CD4-positive, alpha-beta T cell treated with Interleukin-1 beta for 1 hour (primary cell): ENCODE measurements at places on chromosomes 1 and 21.

- no peak for DNase-seq
These were observed 721.3 kb upstream of the NCAM2 start for GRCh38 chr21:20276954-20277353.

DNA sequence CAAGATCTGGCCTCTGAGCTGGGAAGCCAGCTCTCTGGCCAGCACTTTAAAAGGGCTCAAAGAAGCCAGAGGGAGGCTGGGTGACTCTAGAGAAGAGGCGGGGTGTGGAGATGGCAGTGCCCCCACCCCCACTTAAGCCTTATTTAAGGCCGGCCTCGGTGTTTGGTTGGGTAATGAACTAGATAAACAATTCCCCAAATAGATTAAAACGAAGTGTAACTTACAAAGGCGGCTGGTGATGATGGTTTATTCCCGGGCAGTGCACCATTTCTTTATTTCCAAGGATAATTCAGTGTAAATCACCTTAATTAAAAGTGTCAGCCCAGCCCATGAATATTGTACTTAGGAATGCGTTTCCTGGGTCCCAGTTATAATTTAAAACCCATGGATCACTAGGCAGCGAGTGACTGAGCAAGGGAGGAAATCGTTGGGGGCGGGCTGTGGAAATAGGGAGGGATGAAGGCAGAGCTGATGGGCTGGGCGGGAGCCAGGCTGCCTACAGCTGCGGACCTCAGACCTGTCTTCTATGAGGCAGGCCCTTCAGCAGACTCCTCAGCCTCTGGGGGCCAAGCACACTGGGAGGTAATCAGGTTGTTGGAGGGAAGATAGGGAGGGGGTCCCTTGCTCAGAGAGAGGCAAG is 54.9 kb downstream of the TMEM53 start:
- DNase-seq, result no peak

GRCh38 chr1:3530086-3530925 is 75.8 kb downstream of the ARHGEF16 start:
- DNase-seq, result no peak

GRCh38 chr1:1065265-1065939 is 8.7 kb downstream of the RNF223 start:
- DNase-seq, result no peak

GRCh38 chr1:5811419-5811818 is 180.8 kb downstream of the NPHP4 start:
- DNase-seq, result no peak

DNA sequence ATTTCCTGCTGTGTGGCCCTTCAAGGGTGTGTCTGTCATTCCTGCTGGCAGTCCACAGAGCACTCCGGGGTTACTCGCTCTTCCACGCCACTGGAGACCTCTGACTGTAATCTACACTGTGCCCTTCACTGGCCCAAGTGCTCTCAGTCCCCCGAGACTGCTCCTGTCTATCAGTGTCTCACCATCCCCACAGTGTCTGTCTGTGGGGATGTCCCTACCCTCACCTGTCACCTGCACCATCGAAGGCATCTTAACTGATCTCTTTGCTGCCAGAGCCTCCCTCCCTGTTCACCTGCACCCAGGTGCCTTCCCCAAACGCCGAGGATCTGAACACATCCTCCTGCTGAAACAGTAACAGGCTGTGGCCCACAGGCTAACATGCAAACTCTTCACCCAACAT is 136.7 kb downstream of the MATN1 start:
- no peak for DNase-seq

DNA sequence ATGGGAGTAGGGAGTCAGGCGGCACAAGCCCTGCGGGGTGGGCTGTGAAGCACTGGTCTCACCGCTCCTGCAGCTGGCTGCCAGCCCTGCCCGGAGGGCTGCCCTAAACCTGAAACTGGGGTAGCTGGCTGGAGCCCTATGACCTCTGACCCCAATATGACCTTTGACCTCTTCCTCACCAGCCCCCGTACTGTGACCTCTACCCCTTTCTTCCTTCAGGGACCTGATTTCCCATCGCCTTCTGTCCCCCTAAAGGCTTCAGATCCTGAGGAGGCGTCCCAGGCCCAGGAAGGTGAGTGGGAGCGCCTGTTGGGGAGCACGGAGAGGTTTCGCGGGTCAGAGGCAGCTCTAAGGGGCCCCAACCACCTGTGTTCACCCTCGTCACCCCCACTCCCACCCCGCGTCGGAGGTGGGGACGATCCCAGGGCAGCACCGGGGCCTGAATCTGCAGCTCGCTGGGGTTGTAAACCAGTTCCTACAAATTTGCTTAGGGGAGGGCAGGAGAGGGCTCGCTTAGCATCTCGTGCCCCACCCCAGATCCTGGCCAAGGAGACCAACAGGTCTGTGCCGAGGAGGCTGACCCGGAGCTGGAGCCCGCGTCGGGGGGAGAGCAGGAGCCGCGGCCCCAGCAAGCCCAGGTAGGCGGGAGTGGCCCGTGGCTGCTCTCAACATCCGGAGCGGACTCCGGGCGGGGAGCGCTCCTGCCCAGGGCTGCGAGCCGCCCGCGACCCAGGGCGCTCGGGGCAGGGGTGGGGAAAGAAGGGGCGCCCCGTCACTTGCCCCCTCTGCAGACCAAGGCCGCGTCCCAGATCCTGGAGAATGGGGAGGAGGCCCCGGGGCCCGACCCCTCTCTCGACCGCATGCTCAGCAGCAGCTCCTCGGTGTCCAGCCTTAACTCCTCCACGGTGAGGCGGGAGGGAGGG is 7.3 kb downstream of the SYTL1 start:
- DNase-seq, result peak; percentile 13

- no peak for DNase-seq
These were observed 318.9 kb downstream of the FAM72C start for GRCh38 chr1:143652744-143653428.

DNA sequence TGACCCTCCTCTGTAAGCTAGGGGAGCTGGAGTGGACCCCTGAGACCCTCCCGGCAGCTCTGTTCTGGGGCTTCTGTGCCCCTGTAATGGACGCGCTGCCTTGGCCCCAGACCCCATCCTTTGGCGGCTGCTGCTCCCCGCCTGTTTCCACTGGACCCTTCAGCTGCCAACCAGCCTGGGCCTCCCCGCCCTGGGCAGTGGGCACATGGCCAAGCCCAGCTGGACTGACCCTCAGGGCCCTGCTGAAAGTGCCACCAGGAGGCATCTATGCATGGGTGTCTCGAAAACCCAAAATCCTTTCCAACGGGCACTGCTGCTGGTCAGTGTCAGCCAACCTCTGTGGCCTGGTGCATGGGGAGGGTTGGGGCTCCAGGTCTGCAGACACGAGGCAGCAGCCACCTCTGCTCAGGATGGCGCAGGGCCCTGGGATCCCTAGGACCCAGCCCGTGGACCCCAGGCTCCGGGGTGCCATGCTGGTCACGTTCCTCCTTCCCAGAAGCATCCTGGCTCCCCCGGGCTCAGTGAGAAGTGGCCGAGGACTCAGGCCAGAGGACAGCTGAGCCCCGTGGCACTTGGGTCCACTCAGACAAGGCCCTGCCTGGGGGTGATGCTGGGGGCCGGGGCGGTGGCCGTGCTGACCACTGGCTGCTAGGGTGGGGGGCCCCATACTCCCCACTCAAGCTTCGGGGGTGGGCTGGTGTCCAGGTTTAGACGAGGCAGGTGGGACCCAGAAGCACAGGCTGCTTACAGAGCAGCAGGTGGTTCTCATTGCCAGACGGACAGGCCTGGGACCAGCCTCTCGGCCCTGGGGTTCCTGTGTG is 46.9 kb downstream of the SLX9 start:
- DNase-seq, result no peak

GRCh38 chr1:80929868-80930508 is 870.7 kb upstream of the ADGRL2 start:
- no peak for DNase-seq

- DNase-seq, result no peak
These were observed 350.4 kb downstream of the AMY1C start for GRCh38 chr1:104100115-104100514.

DNA sequence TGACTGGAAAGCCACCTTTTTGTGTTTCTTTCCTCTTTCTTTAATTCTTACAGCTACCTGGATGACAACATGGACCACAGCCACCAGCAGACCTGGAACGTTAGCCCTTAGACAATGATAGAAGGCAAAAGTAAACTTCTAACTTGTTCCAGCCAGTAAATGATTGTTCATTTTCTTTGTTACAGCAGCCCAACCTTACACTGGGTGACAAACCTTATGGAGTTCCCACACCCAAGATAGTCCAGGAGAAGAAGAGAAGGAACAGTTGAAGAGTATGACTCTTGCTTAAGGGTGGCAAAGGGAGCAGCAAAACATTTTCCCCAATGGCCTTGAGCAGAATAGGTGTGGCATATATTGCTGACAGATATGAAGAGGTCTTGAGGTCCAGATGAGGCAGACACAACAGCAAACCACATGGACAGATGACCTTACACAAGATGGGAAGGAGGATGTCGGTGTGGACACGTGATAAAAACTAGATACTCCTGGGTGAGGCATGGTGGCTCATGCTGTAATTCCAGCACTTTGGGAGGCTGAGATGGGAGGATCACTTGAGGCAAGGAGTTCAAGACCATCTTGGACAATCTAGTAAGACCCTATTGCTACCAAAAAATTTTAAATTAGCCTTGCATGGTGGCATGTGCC is 11.8 kb upstream of the FAM76A start:
- DNase-seq, result no peak

GRCh38 chr1:185058876-185059275 is 13.5 kb downstream of the RNF2 start:
- no peak for DNase-seq

- no peak for DNase-seq
These were observed 222.1 kb downstream of the LMX1A start for GRCh38 chr1:165134431-165134830.

DNA sequence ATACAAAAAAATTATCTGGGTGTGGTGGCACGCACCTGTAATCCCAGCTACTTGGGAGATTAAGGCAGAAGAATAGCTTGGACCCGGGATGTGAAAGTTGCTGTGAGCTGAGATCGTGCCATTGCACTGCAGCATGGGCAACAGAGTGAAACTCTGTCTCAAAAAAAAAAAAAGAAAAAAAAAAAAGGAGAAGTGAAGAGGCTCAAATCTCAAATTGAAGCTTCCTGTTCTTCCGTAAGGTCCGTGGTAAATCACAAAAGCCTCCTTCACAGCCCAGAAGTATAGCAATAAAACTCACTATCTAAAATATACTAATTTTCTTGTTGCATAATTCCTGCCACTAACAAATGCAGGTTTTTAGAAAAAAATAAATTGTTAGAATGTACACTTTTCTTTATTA is 498.2 kb upstream of the BRINP3 start:
- DNase-seq, result no peak

DNA sequence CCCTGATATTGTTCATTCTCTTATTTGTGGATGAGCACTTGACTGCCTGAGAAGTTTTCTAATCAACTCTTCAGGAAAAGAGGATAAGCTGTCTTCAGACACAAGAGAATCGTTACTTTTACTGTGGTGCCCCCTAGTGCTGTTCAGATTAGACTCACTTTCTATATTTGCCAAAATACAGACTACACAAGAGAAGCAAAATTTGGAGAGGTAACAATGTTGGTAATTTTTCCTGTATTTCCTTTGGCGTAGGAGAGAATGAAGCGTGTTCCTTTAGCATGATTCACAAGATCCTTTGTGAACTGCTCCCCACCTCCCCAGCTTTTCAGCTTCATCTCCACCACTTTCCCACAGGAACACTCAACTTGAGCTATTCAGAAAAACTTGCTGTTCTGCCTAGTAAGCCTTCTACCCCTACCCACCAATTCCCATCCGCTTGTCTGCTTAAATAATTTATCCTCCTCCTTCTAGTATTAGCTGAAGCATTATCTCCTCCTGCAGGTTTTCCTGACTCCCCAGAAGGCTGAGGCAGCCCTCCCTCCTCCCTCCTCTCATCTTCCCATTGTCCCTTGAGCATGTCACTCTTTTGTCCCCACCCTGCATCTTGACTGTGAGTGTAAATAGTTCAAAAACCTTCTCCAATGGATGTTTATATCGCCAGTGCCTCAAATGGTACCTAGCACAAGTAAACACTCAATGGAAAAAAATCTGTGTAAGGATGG is 4.5 kb downstream of the TNFSF4 start:
- DNase-seq, result peak; percentile 27

GRCh38 chr1:207944571-207944970 is 33.6 kb upstream of the CD34 start:
- no peak for DNase-seq

DNA sequence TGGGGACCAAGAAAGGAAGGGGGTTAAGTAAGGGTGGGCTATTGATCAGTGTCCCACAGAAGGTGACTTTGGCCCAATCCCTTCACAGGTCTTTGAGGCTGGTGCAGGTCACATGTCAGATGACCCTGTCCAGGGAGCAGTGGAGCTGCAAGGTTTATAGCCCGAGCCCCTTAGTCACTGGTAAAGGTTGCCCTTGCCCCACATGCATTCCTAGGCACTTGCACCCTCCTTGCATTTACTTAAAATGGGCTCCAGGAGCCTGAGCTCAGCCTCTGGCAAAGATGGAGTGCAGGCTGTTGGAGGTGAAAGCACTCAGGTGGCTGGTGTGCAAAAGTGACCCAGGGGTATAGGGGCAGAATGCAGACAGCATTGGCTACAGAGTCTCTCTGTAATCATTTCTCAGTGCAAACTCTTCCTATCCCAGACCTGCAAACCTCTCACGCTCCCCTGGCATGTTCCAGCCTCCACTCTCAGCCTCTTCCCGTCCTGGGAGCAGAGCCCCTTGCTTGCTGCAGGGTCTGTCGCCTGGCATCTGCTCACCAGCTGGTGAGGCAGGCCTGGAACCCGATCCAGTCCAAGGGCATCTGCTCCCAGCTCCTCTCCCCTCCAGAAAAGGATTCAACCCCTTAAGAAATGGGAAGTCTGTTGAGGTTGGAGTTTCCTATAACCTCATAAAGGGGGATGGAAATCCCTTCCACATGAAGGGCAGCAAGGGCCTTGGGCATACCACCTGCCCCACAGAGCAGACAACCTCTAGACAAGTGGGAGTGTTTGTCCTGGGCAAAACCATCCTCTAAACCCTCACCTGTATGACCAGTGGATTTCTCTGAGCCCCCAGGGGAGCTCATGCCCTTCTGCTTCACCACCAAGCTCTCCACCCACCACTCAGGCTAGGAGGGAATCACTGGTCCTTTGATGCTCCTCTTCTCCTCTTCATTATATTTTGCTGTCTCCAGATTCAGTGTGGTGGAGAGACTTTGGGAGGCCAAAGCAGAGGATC is 23.1 kb upstream of the PTPRF start:
- no peak for DNase-seq

- DNase-seq, result peak; percentile 29
These were observed 22.1 kb downstream of the SSX2IP start for GRCh38 chr1:84668185-84668584.

GRCh38 chr1:228226141-228226874 is 18.5 kb downstream of the OBSCN start:
- DNase-seq, result no peak

DNA sequence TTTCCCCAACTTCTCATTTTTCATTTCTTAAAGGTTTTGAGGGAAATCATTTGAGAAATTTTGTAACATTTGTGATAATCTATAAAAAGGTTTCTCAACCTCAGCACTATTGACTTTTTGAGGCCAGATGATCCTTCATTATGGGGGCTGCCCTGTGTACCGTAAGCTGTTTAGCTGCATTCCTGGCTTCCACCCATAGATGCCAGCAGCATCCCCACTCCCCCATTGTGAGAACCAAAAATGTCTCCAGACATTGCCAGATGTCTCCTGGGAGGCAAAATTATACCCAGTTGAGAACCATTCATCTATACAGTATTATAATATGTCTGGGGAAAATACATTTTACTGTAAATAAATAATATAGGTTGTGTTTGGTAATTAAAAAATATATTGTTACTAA is 146.0 kb downstream of the PBX1 start:
- DNase-seq, result no peak

- DNase-seq, result no peak
These were observed 299.6 kb downstream of the NPHP4 start for GRCh38 chr1:5692664-5693063.

- DNase-seq, result no peak
These were observed 8.2 kb downstream of the KIF2C start for GRCh38 chr1:44747878-44748277.
